Activated CD4-positive, alpha-beta T cell treated with anti-CD3 and anti-CD28 coated beads, Interleukin-2, amount 10 ng/mL, durations not matched to agents 7 days and 5 days (primary cell): ENCODE measurements at places on chromosomes 4 and X.
A peak's percentile ranks its signal among the peaks of the same experiment; 100 is the strongest.

DNA sequence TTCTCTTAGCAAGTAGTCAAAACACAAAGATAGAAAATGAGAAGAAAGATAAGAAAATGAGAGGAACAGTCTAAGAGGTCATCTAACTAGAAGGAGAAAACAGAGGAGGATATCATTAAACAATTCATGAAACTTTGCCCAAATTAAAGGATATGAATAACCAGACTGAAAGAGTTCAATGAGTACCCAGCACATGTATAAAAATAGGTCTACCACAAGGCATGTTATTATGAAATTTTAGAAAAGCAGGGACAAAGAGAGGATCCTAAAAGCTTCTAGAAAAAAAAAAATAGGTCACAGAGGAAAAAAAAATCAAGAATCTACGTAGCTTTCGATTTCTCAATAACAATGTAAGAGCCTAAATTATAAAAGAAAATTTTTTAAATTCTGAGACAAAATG, 118.5 kb downstream of the WDFY3 start:
- DNase-seq, result no peak

- no peak for DNase-seq
Observed at GRCh38 chrX:54066841-54067240, 22.6 kb upstream of the PHF8 start.

GRCh38 chr4:174739576-174739975, 89.5 kb downstream of the GLRA3 start:
- no peak for DNase-seq

DNA sequence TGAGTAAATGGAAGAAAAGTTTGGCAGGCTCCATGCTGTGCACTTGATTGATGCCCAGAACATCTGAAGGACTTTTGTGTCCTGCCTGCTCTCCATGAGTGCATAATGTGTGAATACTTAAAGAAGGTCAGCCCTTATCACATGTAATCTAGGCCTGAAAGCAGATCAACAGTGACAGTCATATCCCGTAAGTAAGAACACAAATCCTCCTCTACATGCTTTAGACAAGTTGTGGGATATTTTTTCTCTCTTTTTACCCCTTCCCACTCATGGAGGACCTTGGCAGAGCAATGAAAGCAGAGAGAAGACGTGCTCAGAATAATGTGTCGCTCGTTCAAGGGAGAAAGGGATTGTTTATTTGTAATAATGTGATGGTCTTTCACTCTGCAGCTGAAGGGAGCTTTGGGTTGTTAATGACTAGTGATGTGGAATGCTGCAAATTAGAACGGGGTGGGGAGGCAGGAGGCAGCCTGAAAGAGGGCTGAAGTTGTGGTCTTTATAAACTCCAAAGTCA, 286.6 kb downstream of the BMPR1B start:
- DNase-seq, result no peak

GRCh38 chr4:165464813-165465381, 86.1 kb downstream of the CPE start:
- DNase-seq, result peak; percentile 23

DNA sequence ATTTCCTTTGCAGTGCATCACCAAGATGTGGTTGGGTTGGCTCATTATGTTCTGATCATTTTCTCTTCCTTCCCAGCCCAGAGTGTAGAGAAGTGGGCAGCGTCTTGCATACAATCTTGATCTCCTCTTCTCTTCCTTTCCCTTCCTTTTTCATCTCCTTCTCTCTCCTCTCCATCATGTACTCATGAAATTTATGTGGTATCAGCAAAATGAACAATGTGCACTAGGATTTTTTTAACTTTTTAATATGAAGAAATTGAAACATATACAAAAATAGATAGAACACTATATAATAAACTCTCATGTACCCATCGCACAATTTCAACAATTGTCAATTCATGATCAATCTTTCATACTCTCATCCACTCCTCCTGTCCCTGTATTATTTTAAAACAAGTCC, 593.5 kb downstream of the BCOR start:
- DNase-seq, result no peak

DNA sequence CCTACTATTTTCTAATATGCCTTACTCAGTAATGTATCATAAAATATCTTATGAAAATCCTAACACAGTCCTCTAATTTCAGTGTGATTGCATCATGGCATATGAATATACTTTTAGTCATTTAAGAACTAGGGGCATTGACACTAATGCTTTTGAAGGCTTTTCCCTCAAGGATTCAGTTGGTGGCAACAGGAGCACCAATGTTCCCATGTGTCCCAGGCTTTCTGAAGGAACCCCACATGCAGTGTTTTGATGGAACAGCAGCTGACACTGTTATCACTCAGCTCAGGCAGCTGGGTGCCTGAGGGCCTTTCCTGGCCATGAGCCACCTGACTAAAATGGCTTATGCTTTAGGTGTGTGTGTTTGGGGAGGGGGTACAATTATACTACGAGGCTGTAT, 348.3 kb downstream of the ARHGAP24 start:
- DNase-seq, result no peak

DNA sequence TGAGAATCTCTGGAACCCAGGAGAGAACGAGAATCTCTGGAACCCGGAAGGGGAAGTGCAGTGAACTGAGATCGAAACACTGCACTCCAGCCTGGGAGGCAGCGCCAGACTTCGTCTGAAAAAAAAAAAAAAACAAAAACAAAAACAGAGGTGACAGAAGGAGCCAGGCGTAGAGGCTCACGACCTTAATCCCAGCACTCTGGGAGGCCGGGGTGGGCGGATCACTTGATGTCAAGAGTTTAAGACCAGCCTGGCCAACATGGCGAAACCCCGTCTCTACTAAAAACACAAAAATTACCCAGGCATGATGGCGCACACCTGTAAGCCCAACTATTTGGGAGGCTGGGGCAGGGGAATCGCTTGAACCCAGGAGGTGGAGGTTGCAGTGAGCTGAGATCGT, 17.0 kb downstream of the ZNF280C start:
- DNase-seq, result no peak

- DNase-seq, result no peak
Observed at GRCh38 chrX:9144701-9145241, 110.8 kb upstream of the FAM9B start.

DNA sequence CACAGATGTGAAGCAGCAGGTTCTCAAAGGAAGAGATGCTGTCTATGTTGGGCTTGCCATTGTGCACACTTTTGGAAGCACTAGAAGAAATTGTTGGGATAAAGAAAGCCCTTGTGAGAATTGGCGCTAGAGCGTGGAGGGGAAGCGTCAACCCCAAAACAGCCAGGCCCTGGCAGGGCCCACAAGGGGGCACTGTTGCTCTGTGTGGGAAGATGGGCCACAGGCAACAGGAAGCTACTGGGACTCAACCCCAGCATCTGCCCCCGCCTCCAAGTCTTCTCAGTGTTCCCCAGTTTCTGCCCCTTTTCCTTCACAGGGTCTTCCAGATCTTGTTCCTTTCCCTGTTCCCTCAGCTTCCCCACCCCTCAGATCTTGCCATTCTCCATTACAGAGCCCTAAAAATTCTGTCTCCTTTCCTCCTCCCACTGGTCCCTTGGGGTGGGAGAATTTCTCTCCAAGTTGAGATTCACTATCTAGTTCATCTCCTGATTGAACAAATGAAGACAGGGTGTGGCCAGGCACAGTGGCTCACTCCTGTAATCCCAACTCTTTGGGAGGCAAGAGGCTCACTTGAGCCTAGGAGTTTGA, 85.5 kb downstream of the STARD8 start:
- peak; percentile 64 for DNase-seq

- DNase-seq, result no peak
Observed at GRCh38 chr4:18935659-18936345, 914.2 kb upstream of the LCORL start.

DNA sequence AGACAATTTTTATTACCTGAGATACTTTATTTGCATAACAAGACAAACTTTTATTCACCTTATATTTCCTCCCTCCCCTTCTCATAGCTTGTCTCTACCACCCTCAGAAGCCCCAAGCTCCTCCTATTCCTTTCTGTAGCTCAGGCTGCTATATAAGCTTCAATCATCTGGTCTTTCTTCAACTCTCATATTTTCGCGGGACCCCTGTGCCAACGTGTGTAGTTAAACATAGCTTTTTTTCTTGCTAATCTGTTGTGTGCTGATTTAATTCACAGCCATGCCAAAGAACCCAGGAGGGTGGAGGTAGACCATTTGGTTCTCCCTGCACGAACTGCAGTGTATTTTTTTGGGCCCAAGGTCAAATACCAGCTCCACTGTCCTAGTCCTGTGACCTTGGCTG, 21.1 kb upstream of the CD38 start:
- peak; percentile 12 for DNase-seq

- DNase-seq, result no peak
Observed at GRCh38 chr4:137967480-137968190, 274.5 kb downstream of the SLC7A11 start.

DNA sequence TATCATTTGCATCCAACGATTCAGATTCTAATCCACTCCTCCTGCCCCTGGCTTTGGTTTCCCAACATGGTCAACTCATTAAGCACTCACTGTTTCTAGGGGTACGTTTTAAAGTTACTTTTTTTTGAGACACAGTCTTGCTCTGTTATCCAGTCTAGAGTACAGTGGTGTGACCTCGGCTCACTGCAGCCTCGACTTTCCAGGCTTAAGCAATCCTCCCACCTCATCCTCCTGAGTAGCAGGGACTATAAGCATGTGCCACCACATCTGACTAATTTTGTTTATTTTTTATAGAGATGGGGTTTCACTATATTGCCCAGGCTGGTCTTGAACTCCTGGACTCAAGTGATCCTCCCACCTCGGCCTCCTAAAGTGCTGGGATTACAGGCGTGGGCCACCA, 48.9 kb downstream of the TMEM156 start:
- DNase-seq, result no peak

GRCh38 chr4:38619316-38619715, 44.7 kb upstream of the KLF3 start:
- no peak for DNase-seq

DNA sequence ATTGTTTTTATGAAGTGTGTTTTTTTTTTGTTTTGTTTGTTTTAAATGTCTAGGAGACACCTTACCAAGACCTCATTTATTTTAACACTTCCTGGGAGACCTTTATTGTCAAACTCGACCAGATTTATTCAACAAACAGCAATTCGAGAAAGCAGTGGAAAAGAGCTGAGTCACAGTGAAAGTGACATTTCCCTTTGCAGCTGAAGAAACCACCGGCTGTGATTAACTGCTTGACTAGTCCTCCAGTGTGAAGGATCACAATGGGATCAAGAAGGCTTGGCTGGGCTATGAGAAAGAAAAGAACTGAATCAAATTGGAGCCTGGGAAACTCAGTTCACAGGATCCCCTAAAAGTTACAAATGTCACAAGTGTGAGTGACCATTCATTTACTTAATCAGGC, 11.9 kb upstream of the ADH7 start:
- no peak for DNase-seq

DNA sequence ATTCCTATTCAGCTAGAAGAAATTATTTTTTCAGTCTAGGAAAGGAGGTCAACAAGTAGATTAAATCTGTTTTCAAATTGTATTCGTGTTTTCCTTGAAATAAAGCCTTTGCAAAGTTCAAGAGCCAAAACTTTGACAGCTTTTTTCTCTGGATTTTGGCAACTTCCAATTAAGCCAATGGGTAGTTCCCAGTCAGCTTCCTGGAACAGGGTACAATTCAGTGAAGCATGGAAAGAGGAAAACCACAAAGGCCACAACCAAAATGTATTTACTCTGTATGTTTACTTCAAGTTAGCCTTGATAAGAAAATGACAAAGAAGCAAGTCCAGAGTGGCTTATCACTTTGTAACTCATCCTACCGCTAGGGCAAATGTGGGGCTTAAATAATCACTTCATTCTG, 188.6 kb downstream of the COMMD8 start:
- no peak for DNase-seq

DNA sequence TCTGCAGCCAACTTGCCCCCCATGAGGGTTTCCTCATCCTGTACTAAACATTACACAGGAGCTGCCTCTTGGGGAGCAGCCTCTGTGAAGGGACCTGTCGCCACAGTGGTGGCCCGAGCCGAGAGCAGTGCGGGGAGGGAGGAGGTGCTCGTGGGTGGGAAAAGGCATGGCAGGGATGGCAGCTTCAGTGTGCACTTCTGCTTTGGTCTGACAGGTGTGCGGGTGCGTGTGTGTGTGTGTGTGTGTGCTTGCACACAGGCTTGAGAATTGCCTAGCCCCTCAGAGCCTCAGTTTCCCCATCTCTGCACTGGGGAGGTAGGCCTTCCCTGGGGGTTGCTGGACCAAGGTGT, 3.9 kb downstream of the SH3TC1 start:
- no peak for DNase-seq

DNA sequence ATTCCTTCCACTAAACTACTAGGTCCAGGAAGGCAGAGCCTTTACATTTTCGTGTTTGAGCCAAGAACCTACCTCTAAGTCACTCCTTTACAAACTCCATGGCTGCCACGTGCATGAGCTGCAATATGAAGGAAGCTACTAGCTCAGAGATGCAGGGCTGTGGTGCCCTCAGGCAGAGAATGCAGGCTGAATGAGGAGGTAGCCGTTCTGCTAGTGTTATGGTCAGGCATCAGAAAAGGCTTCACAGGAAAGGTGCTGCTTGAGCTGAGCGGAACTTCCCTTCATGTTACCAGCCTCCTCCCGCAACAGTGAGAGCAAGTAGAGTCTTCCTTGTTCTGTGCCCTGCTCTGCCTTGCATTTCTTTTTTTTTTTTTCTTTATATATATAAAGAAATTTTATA, 148.3 kb upstream of the PACRGL start:
- no peak for DNase-seq

DNA sequence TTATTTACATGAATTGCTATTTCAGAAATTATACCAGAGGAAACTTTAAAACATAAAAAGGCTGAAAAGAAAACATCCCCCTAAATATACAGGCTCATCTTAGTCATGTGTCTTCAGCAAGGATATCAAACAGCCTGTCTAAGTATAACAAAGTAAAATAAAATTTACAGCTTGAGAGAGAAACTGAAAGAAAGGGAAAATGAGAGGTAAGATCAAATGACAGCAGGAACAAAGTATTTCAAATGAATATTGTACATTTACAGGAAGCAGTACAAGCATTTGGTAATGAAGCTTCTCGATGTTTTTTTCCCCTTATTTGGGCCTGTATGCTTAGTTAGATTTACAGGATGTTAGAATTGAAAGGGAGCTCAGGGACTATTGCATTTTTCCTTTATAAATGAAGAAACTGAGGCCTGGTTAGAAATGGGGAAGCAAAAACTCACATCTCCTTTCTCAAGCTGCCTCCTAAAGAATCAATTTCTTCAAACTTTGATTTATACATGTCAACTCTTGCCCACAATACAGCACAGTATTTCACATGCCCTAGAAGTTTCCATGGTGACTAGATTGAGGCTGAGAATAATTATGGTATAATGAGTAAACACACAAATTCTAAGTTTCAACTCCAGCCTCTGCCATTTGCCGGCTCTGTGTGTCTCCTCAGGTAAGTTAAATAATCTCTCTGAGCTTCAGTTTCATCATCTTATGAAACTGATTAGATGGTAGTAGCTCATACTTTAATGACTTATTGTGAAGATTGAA, 29.3 kb downstream of the DAPP1 start:
- no peak for DNase-seq

- no peak for DNase-seq
Observed at GRCh38 chrX:11407331-11408108, 114.3 kb downstream of the AMELX start.

GRCh38 chr4:74751247-74751646, 43.1 kb downstream of the BTC start:
- DNase-seq, result no peak

- DNase-seq, result no peak
Observed at GRCh38 chr4:75710246-75710645, 14.1 kb upstream of the USO1 start.
